ENCODE measurements at places on chromosomes 4 and X.

- no peak for DNase-seq
These were observed 5.7 kb upstream of the SLC25A4 start for GRCh38 chr4:185137233-185137925.

DNA sequence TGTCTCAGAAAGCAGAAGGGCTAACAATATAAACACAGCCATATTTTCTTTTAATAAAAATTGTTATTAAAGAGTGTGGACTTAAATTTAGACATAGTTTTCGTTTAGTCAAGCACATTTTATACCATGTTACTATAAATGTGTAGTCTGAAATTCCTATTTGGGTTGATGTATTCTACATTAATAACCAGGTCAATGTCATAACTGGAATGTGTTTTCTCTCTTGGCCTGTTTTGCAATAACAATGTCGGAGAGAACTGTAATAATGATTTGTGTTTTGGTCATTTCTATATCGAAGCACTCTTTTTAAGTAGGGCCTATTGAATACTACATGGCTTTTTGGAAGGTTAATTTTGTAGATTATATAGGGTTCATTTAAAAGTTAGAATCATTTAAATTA is 5.5 kb downstream of the USO1 start:
- DNase-seq = no peak

- no peak for DNase-seq
These were observed 5.3 kb downstream of the LRRC66 start for GRCh38 chr4:52014903-52015302.

GRCh38 chr4:2217726-2218125 is 24.2 kb downstream of the HAUS3 start:
- DNase-seq = peak; percentile 11

GRCh38 chr4:78612398-78613178 is 61.0 kb downstream of the ANXA3 start:
- peak; percentile 63 for DNase-seq

DNA sequence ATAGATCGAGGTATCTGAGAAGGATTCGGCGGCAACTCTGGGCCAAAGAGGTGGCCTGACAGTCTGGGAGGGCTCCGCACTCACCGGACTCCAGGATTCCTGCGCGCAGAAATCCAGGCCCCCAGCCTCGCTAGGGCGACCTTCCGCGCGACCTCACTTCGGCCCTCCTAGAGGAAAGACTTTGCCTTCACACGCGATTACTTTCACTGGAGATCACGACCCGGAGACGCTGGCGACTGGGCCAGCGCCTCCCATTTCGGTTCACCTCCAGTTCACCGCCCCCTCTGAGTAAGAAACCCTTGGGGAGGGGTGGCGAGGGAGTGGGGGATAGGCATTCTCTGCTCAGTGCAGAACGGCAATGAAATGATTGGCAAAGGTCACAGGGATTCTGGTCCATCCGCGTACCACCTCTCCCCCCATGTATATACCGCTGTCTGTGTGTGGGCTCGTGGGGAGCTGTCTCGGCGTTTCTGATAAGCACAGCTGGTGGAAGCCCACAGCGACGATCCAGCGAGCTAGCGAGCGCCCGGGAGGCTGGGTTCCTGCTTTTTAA is 2.5 kb downstream of the POU3F4 start:
- DNase-seq = no peak

GRCh38 chr4:122671919-122672490 is 51.1 kb upstream of the IL21 start:
- DNase-seq = no peak

DNA sequence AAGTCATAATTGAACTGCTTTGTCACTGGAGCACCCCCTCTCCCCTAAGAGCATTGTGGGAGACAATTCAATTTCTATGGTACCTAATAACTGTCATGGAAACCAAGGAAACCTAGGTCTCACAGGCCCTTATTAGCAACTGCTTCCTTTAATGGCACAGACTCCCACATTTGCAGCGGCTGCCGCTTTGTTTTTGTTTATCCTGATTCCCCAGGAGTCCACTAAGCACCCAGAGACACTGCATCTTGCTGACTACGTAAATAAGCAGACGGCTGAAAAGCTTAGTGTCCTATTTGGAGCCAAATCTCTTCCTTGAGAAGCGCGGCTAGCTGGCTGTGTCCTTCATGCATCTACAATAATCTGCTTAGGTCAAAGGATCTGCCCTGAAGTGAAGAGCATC is 494.4 kb downstream of the TMA16 start:
- no peak for DNase-seq

DNA sequence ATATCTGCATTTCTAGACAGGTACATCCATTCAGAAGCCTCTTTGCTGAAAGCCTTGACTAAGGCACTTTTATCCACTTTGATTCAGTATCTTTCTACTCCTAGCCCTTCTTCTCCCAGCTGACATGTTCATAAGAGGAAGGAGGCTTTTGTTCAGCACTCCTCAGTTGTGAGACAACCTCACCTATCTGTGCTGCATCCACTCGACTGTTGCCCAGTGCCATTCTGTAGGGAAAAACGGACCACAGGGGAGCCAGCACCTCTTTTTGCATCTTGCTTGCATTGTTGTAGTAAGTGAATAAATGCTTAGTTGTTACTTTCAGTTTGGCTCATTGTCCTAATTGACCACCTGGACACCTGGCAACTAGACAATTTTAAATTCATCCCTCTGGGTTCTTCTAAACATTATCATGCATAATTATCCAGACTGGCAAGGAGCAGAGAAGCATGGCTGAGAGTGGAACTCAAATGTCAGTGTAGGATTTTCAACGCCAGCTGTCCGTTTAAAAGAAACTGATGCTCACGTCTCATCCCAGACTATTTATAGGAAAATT is 83.8 kb upstream of the BOD1L1 start:
- no peak for DNase-seq

DNA sequence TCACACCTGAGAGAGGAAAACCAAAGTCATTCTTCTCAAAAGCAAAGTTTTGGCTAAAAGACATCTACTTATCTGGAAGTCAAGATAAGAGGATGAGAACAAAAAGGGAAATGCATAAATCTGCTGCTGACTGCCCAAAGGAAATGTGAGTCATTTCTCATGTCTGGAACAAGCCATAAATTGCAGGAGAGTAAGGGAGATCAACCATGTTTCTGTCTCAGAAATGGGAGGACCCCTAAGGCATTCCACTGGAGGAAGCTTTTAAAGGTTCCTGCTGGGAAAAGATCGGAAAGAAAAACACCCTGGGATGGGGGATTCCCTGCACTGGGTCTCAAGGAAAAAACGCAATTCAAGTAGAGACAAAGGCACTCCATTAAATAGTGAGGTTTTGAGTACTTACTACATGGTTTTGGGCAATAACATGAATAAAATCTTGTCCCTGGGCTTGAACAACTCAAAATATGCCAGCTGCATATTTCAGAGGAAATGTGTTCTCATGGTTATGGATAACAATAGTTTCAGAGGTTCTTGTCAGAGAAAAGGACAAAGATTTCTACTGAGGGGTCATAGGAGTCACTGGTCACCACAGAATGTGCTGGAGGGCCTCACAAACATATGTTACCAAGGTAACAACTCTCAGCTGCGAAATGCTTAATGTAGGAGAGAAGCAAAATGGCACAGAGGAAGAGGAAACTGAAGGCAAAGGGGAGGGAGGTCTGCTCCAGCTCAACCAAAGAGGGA is 19.3 kb downstream of the GPR143 start:
- DNase-seq = peak; percentile 55

- DNase-seq = peak; percentile 25
These were observed 54.9 kb downstream of the SLC9A7 start for GRCh38 chrX:46703980-46704379.

- DNase-seq = no peak
These were observed 16.8 kb downstream of the BANK1 start for GRCh38 chr4:101807351-101807750.

- DNase-seq = no peak
These were observed 10.7 kb downstream of the PNMA6F start for GRCh38 chrX:153310901-153311300.

DNA sequence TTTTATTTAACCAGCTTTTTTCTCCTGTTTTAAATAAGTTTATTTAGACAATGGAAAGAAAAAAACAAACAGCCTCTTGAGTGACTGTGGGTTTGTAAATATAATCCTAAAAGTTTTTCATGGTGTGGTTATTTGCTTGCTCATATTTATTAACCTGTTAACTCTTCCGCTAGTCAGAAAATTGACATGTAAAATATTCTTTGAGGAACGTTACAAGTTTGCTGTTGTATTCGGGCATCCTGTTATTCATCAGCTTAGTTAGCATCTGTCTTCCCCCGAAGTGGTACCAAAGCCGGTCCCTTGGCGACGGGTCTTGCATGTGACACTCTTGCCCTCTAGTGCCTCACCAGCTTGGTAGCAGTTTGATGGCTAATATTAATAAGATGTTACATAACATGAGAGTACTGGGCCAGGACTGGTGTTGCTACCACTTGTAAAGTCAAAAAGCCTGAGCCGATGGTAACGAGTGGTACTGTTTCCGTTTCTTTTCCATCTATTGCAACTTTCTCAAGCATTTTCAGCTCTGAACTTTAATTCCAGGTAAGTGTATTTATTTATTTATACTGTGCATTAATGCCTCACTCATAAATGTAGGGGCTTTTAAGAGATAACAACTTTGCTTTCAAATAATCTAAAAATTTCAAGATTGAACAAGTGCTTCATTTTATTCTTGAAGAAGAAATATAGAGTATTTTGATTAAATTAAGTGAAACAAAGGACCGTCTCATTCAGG is at the start of gene NDST3:
Gene NDST3 (plus strand): TSS at position 434 of the 733 bp plus-strand sequence. CDS start 19,425 bp downstream, outside the sequence.
- DNase-seq = peak; percentile 82

DNA sequence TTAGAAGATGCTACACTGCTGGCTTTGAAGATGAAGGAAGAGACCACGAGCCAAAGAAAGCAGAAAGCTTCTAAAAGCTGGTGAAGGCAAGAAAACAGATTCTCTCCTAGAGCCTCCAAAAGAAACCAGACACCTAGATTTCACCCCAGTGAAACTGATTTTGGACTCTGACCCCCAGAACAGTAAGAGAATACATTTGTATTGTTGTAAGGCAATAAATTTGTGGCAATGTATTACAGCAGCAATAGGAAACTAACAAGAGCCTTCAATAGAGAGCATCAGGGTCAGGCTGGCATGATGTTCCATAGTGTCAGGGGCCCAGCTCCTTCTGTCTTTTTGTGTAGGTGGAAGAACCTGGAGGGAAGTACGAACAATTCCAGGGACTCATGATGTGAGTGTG is 6.0 kb upstream of the TEC start:
- DNase-seq = no peak

DNA sequence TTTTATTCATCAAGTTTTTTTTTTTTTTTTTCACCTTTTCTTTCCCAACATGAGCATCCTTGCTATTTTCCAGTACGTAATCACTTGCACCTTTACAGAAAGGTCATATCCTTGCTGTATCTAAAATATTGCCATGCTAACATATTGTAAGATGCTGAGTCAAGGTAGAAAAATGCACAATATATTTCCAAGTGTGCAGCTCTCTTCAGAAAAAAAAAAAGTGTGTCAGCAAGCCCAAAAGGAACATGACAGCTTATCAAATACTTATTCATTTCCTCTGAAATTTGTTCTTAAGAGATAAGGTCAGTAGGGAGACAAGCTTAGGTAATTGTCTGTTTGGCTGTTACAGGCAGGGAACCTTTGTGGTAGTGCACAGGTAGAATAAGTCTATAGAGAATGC is 27.0 kb downstream of the SH2D1A start:
- DNase-seq = no peak

GRCh38 chr4:76147454-76148141 is 599 bp downstream of the NUP54 start:
- peak; percentile 86 for DNase-seq

DNA sequence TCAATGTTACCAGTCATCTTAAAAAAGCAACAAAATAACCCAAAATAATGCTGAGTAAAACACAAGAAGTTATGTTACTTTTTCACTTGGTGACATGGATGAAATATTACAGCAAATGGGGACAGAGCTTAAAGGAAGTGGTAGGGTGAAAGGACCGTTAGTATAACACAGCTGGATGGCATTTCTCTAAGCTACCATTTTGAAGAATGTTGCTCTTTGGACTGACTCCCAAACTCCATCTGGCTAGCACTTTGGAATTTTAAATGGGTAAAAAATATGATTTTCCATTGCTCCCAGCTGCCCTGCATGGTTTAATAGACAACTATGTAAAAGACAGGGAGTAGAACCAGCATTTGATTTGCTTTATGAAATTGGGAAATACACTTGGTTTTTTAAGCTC is 27.6 kb downstream of the CLCN5 start:
- no peak for DNase-seq

GRCh38 chr4:108270466-108271450 is 102.0 kb upstream of the LEF1 start:
- peak; percentile 80 for DNase-seq

- DNase-seq = peak; percentile 79
These were observed 919 bp upstream of the SEC24B start for GRCh38 chr4:109432696-109433095.

DNA sequence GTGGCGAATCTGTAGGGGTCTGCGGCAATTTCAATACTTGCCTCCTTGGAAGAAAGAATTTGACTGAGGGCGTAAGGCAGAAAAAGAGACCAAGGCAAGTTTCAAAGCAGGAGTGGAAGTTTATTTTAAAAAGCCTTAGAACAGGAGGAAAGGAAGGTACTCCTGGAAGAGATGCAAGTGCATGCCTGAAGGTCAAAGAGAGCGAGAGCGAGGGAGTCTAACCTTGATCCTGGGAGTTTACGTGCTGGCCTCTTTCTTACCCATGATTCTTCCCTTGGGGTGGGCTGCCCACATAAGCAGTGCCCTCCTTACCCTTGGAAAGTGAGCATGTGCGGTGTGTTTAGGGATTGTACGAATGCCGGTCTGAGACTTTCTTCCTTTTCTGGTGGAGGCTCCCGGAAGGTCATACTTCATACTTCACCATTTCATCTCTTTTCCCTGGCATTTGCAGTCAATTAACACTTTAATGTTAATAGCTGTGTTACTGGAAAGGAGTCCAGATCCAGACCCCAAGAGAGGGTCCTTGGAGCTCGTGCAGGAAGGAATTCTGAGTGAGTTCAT is 40.0 kb downstream of the ARSD start:
- no peak for DNase-seq

GRCh38 chr4:75698162-75698962 is 25.2 kb upstream of the G3BP2 start:
- DNase-seq = no peak

Measured in fibroblast of skin of back (primary cell).